NCI-H2171 treated with DMSO at 0.1 percent for 48 hours (cell line): ENCODE measurements at places on chromosomes 16 and 17.
A peak's percentile ranks its signal among the peaks of the same experiment; 100 is the strongest.

GRCh38 chr17:76266244-76266938 is 1.2 kb downstream of the UBALD2 start:
- no peak for DNase-seq

DNA sequence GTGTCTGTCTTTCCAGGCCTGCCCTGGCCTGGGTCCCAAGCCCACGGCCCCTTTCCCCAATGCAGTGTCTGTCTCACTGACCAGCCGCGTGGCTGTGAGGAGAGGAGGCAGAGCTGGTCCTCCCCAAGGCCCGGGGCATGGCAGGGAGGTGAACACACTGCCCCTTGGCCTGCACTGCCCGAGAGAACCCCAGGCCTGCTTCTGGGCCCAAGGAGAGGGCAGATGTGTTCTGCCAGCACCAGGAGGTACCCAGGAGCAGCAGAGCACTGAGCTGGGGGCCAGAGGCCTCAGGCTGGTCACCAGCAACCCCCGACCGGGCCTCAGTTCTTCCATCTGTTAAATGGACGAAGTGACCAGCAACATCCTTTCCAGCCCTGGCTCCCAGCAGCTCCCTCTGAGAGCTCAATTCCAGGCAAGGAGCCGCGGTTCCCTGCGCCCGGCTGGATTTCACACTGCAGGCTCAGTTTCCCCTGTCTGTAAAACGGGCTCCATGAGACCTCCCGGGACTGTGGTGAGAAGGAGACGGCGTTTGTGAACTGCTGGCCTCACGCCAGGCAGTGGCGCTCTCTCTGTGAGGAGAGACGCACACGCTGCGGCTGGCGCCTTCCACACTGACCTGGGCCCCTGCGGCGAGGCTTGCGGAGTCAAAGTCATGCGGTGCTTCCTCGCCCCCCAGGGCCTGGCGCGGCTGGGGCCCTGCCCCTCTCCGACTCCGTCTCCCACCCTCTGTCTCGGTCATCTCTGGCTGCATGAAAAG is 8.1 kb upstream of the ZFPM1 start:
- DNase-seq = no peak

DNA sequence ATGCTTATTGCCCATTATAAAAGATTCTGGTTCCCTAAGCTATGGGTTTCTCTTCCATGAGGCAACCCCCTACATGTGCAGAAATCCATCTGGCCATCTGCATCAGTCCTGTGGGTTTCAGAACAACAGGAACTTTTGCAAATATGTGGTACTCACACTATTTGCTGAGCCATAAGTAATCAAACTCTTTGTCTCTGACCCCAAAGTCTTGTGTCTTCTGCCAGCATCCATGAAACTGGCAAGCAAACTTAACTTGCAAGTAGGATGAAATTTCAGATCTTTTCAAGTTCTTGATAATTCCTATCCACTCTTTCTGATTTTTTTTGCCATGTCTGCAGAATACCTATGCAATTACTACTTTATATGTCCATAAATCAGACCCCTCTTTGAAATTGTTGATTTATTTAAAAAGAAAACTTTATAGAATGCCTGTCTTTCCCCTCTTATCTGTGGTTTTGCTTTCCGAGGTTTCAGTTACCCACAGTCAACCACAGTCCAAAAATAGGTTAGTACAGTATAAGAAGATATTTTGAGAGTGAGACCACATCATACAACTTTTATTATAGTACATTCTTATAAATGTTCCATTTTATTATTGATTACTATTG is 158.4 kb upstream of the IRX3 start:
- no peak for DNase-seq

GRCh38 chr17:33667671-33668070 is 374.6 kb upstream of the ASIC2 start:
- DNase-seq = no peak

- peak; percentile 80 for DNase-seq
Observed at GRCh38 chr16:17773698-17774101, 302.9 kb upstream of the XYLT1 start.

DNA sequence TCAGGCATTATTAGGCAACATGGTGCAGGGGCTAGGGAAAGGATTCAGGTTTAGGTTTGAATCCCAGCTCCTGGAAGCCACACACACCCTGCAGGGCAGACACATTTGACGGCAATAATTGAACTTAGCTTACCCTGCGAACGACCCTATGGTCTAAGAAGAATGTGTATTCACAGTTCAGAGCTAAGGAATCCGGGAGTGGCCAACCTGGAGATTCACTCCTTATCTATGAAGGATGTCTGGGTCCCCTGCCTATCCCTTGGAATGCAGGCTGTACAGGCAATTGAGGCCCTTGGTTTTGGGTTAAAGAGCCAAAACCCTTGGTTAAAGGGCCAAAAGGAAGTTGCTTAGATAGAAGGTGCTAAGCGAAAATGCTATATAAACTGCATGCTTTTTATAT is 2.9 kb upstream of the SYT17 start:
- DNase-seq = no peak

GRCh38 chr17:50462446-50462845 is 6.2 kb downstream of the CHAD start:
- DNase-seq = no peak
